Astrocyte of the hippocampus (primary cell): ENCODE measurements at places on chromosomes 11 and 22.

DNA sequence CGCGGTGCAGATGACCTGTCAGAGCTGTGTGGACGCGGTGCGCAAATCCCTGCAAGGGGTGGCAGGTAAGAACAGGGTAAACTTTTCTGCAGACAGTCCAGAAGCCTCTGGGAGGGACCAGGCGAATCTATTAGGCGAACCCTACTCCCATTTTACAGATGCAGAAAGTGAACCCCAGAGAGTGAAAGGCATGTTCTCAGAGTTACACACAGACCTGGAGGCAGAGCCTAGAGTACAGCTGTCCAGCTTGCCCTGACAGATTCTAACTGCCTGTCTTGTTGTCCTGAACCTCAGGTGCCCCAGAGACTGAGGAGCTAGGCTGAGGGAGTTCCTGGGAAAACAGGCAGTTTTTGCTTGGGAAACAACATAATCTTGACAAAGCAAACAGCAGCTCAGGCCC lies 665 bp downstream of the CCS start:
- no peak for DNase-seq

- peak; percentile 66 for DNase-seq
These were observed 31.2 kb downstream of the CD82 start for GRCh38 chr11:44596525-44597276.

DNA sequence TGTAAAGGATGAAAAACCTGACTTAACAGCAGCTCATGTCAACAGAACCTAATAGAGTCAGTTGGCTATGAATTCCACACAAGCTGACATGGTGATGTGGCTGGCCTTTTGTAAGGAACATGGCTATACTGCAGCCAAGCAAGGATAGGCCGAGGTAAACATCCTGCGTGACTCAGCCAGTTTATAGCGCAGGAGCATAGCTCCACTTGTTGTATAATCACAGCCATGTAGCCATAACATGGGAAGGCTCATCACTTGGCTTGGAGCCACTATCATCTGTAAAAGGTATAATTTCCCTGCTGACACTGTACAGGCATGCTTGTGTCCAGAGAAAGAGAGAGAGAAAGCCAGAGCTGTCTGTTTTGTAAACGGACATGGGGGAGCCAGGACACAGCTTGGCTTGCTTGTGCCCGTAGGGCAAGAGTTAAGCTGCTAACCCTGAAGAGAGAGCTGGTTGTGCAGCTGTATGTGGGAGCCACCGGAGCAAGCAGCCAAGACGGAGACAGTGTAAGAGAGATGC lies 104.4 kb upstream of the PLET1 start:
- peak; percentile 70 for DNase-seq

GRCh38 chr22:29260601-29261315 lies 7.0 kb downstream of the RHBDD3 start:
- no peak for DNase-seq

DNA sequence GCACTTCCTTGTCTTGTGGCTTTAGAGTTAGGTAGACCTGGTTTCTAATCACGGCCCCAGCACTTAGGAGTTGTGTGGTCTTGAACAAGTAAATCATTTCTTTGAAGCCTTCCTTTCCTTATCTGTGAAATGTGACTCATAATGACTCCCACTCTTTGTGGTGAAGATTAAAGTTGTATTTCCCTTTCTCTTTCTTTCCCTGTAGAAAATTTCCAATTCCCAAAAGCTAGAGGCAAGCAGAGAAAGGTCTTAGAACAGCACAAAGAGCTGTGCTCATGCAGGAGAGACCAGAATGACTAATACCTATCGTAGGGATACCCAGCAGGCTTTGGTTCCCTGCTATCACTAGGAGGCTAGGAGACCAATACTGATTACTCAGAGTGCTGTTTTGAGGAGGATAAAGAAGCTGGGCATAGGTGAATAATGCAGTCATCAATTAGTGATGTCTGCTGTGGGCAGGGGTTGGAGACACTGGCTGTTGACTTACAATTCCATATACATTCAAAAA lies 270.7 kb upstream of the SYN3 start:
- peak; percentile 89 for DNase-seq

- DNase-seq = no peak
These were observed at the start of gene MRGPRX1 for GRCh38 chr11:18939314-18939713. TSS of gene MRGPRX1 (minus strand) at chr11:18939414. CDS start at chr11:18934784, 4,630 bp downstream.

- peak; percentile 5 for DNase-seq
These were observed 29.1 kb upstream of the TECTA start for GRCh38 chr11:121071846-121072450.

DNA sequence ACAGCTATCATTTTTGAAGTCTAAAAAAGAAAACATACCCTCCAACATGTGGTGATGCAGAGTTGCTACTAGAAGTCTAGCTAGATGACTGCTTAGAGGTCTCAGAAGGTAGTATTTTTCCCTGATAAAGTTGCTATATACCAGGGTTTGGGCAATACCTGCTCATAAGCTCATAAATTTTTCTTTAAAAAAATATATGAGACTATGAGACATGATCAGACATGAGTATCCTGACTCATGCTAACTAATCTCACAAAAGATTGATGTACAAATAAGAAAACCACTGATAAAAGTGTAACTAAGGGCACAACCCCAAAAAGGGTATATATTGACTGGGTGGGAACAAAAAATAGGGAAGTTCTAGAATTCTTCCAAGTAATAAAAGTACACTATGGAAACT lies 740.9 kb downstream of the METTL15 start:
- DNase-seq = no peak

GRCh38 chr11:32594272-32594671 lies 10.6 kb downstream of the EIF3M start:
- no peak for DNase-seq

DNA sequence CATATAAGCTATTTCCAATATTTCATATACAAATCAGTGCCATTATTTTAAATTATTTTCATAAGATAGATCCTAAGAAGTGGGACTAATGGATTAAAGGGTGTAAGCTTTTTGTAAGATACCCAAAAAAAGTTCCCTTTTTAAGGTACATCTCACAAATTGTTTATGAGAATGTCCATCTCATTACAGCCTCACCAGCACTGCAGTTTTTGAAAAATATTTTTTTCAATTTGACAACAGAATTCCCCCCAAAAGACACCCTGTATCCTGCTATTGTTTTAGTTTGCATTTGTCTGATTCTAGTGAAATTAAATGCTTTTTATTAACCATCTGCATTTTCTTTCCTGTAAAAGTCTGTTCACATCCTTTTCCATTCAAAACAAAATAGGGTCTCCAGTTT lies 69.0 kb downstream of the TIMP3 start:
- no peak for DNase-seq

GRCh38 chr11:130980071-130980862 lies 64.0 kb upstream of the SNX19 start:
- DNase-seq = no peak

- DNase-seq = peak; percentile 83
These were observed 22.7 kb downstream of the CELSR1 start for GRCh38 chr22:46514592-46515207.

DNA sequence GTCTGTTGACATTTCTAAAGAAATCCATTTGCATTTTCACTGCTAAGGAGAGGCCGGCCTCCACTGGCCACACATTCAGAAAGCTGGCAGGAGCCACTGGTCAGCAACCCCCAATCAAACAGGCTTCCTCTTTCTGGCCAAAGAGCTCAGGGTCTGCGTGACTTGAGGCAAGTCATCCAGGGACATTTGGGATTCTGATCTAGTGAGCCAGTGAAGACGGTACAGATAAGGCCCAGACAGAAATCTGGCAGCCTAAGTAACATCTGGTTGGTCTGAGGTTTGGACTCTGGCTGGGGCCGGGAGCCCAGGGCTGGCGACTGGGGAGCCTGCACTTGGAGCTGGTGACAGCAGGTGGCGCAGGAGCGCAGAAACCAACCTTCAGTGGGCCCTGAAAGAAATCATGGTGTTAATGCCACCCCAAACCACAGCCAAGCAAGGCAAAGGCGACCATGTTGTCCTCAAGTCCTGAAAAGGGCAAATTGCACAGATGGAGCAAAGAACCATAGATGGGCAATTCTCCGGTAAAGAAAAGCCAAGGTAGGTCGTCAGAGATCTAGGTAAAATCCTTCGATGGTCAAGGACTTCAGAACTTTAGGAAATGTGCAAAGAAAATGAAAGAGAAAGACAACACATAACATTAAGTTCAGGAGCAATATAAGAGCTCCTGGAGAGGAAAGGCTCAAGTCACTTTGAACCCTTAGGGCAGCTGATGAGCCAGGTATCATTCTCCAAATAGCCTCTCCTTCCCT lies 99.4 kb upstream of the BLID start:
- peak; percentile 93 for DNase-seq

- DNase-seq = peak; percentile 78
These were observed 174.0 kb downstream of the TBC1D22A start for GRCh38 chr22:46936378-46936903.

DNA sequence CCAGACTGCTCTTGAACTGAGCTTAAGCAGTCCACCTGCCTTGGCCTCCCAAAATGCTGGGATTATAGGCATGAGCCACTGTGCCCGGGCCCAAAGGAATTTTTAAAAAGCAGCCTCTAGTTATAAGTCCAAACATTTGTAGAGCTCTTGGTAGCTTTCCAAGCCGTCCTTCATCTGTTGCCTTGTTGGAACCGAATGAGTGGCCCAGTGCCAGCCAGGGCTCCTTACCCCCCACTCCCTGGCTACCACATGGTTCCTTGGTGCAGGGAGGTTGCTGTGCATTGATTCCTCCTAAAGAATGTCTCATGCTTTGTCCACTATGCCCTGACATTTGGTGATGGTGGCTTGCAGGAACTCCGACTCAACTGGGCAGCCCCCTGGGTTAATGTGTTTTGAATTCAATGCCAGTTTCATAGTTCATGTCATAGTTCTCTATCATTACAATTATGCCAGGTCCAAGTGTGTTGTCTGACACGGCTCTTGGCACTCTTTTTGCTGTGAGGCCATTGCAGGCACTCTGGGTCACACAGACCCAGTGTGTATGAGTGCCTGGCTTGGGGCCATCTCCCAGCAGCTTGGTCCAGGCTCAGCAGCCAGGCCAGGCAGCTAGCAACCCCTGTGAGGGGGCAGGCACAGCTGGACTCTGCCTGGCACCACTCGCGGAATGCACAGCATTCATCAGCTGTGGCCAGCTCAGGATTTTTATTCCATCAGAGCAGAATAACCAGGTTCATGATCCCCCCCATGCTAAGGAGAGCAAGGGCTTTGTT lies 13.3 kb upstream of the MICALL1 start:
- DNase-seq = peak; percentile 77

- DNase-seq = no peak
These were observed 28.6 kb downstream of the C22orf42 start for GRCh38 chr22:32130464-32130863.

DNA sequence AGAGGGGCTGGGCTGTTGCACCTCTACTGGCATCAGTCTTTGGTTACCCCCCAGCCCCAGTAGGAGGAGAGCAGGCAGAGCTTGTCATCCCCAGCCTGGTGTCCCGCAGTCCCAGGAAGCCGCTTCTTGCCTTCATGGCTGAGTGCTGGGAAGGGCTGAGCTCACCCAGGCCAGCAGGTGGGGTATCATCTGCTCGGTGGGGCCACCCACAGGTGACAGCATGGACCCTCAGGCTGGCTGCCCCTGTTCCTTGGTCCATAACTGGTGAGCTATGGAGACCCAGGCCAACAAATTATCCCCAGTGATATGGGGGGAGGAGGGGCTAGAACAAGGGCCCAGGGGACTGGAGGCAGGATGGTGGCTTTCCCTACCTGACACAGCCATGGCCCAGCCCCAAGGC lies 6.5 kb upstream of the RHOD start:
- no peak for DNase-seq

- no peak for DNase-seq
These were observed 73.5 kb upstream of the THY1 start for GRCh38 chr11:119496469-119496868.

GRCh38 chr11:121372671-121373429 lies 79.3 kb upstream of the SORL1 start:
- DNase-seq = no peak

GRCh38 chr11:35868491-35868890 lies 75.4 kb upstream of the LDLRAD3 start:
- no peak for DNase-seq

DNA sequence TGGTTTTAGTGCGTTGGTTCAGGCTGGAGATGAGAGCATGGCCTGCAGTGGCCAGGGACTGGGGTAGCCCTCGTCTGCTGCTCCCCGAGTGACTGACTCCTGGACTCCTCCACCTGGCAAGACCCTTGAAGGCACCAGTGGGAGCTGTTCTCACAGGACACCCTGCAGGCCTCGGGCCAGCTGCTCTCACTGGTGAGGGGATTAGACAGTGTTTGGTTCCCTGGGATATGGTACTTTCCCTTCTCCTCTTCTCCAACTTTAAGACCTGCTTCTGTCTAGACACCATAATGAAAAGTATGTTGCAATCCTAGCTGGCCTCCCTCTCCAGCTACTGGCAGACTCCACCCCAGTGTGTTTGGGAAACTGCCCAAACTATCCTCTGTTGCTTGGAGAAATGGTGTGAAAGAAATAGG lies 168.8 kb upstream of the CADM1 start:
- DNase-seq = peak; percentile 72

DNA sequence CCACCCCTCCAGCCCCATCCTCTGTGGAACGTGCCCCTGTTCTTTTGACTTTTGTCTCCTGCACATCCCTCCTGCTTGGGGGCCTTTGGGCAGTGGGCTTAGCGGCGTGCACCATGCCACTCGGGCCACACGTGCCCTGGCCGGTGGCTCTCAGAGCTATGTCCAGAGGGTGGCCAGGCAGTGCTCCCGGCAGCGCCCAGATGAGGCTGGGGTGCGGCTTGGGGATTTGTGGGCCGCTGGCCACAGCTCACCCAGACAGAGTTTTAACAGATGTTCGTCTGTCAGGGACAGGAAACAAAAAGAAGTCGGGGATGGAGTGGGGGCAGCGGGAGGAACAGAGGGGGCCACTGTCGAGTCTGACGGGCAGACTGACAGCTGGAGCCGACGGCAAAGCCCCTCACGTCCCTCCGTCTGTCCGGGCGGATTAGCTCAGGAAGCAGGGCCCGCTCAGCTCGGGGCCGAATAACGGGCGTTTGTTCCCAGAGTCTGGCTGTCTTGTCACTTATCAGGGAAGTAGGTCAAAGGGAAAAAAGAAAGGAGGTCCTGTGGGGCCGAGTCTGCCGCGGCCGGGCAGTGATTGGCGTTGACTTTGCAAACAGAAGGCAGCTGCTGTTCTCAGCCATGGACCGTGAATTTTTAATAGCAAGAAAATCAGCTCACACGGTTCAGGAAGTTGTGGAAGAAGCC lies 61.6 kb downstream of the LRP5 start:
- DNase-seq = peak; percentile 58

DNA sequence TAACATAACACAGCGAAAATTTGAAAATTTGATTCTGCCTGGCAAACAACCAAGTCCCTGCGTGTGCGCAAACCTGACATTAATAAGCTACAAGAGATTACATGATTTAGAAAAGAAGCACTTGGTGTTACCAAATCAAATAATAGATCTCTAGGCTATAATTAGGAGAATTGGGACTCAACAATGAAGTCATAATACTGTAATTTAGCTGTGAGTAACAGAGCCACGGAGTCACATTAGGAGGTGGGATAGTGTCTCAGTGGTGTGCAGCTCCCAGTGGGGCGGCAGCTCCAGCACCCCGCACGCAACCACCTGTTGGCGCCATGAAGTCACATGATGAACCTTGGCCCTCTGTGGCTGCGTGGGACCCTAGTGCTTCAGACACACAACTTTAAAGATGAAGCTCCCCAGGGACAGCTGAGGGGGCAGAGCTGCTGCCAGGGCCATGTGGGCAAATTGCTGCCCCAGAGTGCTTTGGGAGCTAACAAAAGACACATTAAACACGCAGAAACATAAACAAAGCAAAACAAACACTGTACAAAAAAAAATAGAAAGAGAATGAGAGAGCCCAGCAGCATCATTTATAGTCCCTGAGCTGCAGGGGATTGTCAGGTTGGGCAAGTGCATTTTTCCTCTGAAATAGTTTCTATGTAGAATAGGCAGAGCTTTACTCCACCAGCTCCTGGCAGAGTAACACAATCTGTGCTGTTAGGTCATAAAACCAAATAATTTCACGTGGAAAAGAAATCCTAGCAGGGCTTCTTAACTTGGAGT lies 605.6 kb downstream of the SOX6 start:
- DNase-seq = no peak
